ENCODE measurements at places on chromosomes 16 and 17. TPM values are rescaled to one million over a fixed set of nuclear protein-coding genes. Genes with fewer than 3 reads are reported as not detected.

ZFHX3 gene
- 12.1 TPM for total RNA-seq

RNF157 gene
- total RNA-seq: 0.29 TPM

CCDC200 gene
- not detected for total RNA-seq

PDK2 gene
- total RNA-seq: 28.7 TPM

INCA1 gene
- 0.33 TPM for total RNA-seq

RAMP2 gene
- 7.6 TPM for total RNA-seq

ZPBP2 gene
- total RNA-seq: not detected

ZNF624 gene
- total RNA-seq: 6.2 TPM

CTRB1 gene
- total RNA-seq: not detected

YPEL2 gene
- total RNA-seq: 91.6 TPM
